ENCODE measurements at places on chromosomes 1 and 21. TPM values are rescaled to one million over a fixed set of nuclear protein-coding genes. Genes with fewer than 3 reads are reported as not detected.

Gene TAF13
- 6.3 TPM for total RNA-seq

Gene TPTE
- not detected for total RNA-seq

Gene SH2D5
- total RNA-seq, result 44.9 TPM

Gene RHBG
- total RNA-seq, result 0.06 TPM

Gene SLC45A3
- 4.4 TPM for total RNA-seq

Gene DMBX1
- 0.20 TPM for total RNA-seq

Gene EFNA1
- total RNA-seq, result 2.8 TPM
